ENCODE measurements at places on chromosomes 2 and 18.

- DNase-seq: no peak
These were observed 279.2 kb downstream of the CYRIA start for GRCh38 chr2:16386431-16386830.

DNA sequence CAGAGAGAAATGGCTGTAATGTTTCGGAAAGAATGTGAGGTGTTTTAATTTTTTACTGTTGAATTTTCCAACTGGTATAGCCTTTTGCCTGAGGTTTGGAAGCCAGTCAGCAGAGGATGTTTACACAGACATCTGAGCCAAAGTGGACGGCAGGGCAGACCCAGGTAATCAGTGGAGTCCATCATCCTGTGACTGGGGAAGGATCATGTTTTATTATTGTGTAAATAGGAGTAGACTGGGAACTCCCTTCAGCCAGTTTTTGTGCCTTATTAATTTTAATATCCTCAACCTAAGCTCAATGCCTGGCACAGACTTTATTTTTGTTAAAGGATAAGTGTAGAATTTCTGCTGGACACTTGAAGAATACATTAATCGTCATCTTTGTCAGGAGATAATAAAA, 142.0 kb upstream of the GAREM1 start:
- no peak for DNase-seq

DNA sequence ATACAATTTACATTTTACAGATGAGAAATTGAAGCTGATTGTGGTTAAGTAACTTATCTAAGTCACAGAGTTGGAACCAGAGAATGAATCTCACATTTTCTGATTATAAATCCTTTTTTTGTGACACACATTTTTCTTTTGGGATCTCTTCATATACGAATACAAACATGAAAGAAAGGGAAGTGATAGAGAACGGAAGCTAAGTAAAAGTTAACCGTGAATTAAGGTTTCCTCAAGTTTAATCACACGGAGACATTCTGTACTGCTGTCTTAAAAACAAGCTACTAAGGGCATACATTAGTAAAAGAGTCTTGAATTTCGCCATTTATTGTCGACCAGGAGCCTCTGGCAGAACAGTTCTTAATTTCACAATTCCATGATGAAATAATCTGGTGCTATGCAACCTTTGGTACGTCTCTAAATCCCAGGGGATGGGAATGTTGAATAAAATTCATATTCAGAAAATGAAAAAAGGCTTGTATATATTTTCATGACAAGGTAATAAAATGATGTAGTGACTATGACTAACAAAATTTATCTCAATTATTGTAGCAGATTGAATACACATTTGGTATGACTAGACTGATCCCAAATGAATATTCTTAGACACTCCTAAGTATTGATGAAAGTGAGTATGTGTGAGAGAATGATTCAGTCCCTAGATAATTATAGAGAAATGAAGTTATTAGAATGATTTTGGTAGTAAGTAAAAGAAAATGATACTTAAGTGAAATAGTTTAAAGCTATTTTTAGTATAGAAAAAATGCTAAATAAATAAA, 40.3 kb upstream of the ZSWIM2 start:
- no peak for DNase-seq

- no peak for DNase-seq
These were observed 24.1 kb downstream of the GLS start for GRCh38 chr2:190904640-190905261.

GRCh38 chr2:175805442-175806124, 196.5 kb downstream of the LNPK start:
- peak; percentile 35 for DNase-seq

DNA sequence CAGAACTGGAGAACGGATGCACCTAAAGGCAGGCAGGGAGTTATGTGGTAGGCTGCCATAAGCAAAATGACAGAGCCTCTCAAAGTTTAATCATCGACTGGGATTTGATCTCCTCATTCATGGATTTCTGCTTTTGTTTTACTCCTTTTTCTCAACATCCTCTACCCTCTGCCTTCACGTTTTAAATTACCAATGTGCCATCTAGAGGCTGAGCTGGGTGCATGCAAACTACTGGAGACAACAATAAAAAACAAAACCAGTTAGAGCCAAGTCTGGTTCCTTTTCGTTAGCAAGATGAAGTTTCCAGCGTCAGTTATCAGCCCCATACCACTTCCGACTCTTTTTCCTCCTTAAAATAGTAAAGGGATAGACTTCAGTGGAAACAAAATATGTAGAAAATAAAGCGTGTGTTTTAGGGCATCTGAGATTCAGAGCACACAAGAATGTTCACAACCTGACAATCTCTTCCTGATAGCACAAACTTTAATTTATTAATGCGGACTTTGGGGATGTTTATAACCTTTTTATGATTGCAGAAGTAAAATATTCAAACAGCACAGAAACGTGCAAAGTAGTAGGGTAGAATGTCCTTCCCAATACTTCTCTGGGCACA, 117.0 kb downstream of the LAMA1 start:
- no peak for DNase-seq

DNA sequence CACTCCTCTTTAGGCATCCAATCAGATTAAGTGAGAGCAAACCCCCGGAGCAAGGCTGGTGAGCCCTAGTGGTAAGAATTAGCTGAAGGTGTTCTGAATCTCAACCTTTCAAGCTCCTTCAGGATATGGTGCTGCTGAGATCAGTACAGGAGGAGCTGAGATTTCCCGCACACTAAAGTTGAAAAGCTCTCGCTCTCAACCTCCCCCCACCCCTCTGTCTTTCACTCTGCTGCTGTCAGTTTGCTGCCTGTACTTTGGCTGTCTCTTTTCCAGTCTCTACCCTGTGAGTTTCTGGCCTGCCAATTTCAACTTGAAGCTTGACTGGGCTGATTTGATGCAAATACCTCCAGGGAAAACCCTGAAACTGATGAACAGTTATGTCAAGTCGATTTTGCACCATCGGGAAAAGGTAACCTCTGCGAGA, 15.7 kb downstream of the ZEB2 start:
- DNase-seq: no peak

- no peak for DNase-seq
These were observed 40.5 kb upstream of the AP1S3 start for GRCh38 chr2:223877721-223878410.

DNA sequence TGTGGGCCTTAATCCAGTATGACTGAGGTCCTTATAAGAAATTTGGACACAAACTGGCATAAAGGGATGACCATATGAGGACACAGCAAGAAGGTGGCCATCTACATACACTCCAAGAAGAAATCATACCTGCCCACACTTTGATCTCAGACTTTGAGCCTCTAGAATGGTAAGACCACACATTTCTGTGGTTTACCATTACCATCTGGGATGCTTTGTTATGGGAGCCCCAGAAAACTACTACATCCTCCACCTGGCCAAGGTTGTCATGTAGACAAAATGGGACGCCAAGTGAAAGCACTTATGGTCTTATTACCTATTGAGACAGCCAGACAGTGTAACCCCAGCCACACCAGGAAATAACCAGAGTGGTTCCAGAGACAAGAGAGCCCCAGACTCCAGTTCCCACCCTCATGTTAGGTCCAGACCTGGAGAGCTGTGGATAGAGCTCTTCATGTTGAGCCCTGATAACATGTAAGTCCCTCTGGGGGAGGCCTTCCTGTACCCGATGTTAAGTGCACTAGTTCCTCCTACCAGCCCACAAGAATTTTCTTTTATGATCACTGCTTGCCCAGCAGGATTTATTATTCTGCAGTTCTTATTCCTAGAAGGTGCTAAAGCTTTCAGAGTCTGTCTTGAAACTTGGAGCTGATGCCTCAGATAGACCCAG, 4.6 kb upstream of the ADD2 start:
- DNase-seq: no peak

DNA sequence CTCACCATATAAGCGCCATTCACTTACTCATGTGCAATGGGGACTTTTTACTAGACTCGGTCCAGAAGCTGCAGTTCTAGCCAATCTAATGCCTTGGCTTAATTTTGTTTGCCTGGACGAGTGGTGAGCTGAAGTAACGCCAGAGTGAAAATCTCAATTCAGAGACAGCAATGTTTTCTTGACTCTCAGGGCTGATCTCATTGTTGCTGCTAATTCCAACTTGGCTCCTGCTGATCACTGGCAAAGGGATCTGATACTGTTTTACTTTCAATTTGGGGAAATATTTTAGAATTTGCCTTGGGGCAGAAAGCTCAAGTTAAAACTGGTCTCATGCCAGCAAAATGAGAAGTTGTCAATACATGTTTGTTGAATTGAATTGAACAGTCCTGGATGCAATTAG, 906.6 kb upstream of the CDH2 start:
- no peak for DNase-seq

DNA sequence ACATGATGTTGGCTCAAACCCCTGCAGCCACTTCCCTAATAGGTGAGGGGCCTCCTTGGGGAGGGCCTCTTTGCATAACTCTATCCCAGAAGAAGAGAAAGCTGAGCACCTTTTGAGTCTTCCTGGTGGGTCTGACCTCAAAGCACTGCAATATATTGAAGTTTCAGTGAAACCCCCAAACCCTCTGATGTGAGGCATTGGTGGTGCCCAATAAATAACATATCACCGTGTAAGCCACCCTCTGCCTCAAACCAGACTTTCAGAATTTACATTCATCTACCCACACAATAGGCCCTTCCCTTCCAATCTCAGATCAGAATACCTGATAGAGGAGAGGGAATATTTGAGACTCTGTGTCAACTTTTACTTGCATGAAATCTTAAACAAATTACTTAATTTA, 142.8 kb upstream of the STK17B start:
- no peak for DNase-seq

DNA sequence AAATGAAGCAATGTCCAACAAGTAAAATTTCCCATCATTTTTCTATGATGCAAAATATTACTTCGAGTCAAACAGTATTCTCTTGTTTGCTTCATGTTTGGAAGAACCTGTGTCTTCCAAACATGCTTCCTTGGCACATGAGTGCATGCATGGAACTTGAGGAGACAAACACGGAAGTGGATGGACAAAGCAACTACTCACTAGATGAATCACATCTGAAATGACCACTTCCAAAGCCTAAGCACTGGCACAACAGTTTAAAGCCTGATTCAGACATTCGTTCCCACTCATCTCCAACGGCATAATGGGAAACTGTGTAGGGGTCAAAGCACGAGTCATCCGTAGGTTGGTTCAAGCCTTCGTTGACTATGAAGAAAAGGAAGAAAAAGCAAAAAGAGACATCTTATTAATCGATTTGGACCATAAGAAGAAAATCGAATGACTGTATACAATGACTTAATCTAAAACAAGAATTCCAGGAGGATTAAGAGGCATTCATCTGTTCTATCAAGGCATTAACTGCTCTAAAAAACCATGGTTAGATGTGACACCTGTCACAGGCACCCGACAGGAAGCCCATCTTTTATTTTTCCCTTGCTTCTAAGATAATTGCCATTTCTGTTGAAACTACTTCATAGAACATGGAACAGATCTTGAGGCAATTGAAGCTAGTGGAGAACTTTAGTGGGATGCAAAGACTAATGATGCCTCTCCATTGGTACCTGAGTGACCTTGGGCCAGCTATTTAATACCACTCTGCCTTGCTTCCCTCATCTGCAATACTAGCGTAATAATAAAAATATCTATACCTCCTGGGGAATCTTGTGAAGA, 56.0 kb downstream of the ATIC start:
- DNase-seq: peak; percentile 63

Measured in COLO829 (cell line).